ENCODE measurements at places on chromosomes 5 and 9. TPM values are rescaled to one million over a fixed set of nuclear protein-coding genes. Genes with fewer than 3 reads are reported as not detected.

The PLAC8L1 gene
- 2.0 TPM for total RNA-seq

The SPAAR gene
- total RNA-seq, result not detected

- peaks cover 5% of the 10 kb centered on the region for H3K36me3 ChIP-seq
- H3K4me3 ChIP-seq, result no peak overlapping the region
- H3K27me3 ChIP-seq, result no peaks in the 10 kb centered on the region
- peaks cover 46% of the 10 kb centered on the region for H3K4me1 ChIP-seq
- peak overlapping the region; percentile 53 for H3K27ac ChIP-seq
- no peak for DNase-seq
Observed at GRCh38 chr5:17224858-17225511, 7.6 kb downstream of the BASP1 start.

DNA sequence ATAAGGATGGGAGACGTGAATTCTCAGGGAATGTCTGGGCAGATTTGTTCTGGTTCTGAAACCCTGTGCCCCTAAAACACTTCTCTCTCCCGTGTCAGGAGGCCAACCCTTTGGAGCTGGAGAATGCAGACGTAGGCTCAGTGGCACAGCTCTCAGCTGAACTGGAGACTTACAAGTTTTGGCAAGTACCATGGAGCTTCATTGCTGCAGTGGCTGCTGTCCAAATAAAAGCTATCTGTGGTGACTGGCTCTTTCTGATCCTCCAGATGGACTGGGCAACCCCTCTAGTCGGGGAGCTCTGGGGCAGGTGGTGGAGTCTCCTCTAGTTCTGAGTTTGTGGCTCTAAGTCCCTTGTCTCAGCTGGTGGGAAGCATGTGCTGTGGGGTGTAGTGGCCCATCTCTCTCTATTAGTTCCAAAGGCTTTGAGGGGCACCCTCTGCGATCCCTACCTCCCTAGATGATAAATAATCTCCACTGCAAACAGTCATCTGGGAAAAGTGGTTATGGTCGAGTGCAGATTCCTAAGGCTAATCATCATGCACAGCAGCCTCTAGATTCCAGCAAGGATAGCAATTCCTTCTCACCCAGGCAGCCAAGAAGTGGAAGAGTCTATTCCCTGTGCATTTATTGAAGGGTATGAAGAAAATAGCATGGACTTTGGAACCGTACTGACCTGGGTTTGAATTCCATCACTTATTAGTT, 204.2 kb upstream of the KLF4 start:
- DNase-seq, result no peak
- no peaks in the 10 kb centered on the region for H3K36me3 ChIP-seq
- H3K27me3 ChIP-seq, result peaks cover 80% of the 10 kb centered on the region
- H3K27ac ChIP-seq, result no peak overlapping the region
- H3K4me1 ChIP-seq, result no peaks in the 10 kb centered on the region

DNA sequence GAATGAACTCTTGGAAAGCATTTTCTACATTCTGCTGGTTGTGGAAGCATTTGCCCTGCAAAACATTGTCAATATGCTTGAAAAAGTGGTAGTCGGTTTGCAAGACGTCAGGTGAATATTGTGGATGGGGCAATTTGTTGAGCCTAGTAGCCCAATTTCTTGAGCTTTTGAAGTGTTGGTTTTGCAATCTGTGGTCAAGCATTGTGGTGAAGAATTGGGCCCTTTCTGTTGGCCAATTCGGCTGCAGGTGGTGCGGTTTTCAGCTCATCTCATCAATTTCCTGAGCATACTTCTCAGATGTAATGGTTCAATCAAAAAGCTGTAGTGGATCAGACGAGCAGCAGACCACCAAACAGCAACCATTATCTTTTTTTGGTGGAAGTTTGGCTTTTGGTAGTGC, 426.8 kb upstream of the CDH9 start:
- no peak for DNase-seq
- H3K4me3 ChIP-seq, result no peak overlapping the region
- H3K4me1 ChIP-seq, result no peaks in the 10 kb centered on the region
- no peak overlapping the region for H3K27ac ChIP-seq
- H3K27me3 ChIP-seq, result no peaks in the 10 kb centered on the region

The FBXW11 gene
- 61.2 TPM for total RNA-seq

The CAPSL gene
- total RNA-seq, result 1.1 TPM

- no peak overlapping the region for H3K27ac ChIP-seq
- no peak overlapping the region for H3K4me3 ChIP-seq
- DNase-seq, result no peak
- peaks cover 5% of the 10 kb centered on the region for H3K4me1 ChIP-seq
- H3K27me3 ChIP-seq, result no peaks in the 10 kb centered on the region
Observed at GRCh38 chr9:18639911-18640310, 166.0 kb downstream of the ADAMTSL1 start.

All from progenitor cell of endocrine pancreas (in vitro differentiated cells).